Mucosa of descending colon (tissue), 3 donors: ENCODE measurements at places on chromosomes 13 and 19. TPM values are rescaled to one million over a fixed set of nuclear protein-coding genes. Genes with fewer than 3 reads are reported as not detected.

GRCh38 chr13:43239275-43239840, 216.0 kb downstream of the DNAJC15 start:
- DNase-seq: no peak

Gene SHISA7
- 0.35 TPM for total RNA-seq

Gene KLK3
- total RNA-seq: 9.0 TPM

- no peak for DNase-seq
Measured at GRCh38 chr13:92513672-92514071, 712.9 kb upstream of the GPC6 start.

DNA sequence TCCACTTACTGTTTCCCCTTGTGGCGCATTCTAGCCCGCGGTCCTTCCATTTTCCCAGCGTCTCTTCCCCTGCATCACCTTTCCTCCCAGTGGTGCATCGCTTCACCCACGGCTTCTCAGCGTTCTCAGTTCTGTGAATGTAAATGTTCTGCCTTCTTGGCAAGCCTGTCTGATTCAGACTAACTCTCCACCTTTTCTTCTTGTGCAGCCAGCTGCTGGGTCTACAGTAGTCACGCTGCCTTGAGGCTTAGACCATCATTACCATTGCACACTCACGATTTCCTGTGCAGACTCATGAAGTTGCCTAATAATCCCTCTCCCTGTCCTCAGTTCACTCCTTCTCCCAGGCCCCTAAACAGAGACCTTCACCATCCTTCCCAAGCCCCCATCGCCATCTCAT, 75.0 kb downstream of the DHRS12 start:
- DNase-seq: no peak

Gene KRI1
- total RNA-seq: 12.0 TPM

- no peak for DNase-seq
Measured at GRCh38 chr19:8373867-8374813, 10.2 kb downstream of the ANGPTL4 start.

GRCh38 chr13:44434766-44435141, 61.1 kb downstream of the SERP2 start:
- DNase-seq: no peak

GRCh38 chr13:50358231-50359040, 343.2 kb downstream of the KCNRG start:
- no peak for DNase-seq

GRCh38 chr13:106322628-106323027, 212.8 kb downstream of the EFNB2 start:
- no peak for DNase-seq

DNA sequence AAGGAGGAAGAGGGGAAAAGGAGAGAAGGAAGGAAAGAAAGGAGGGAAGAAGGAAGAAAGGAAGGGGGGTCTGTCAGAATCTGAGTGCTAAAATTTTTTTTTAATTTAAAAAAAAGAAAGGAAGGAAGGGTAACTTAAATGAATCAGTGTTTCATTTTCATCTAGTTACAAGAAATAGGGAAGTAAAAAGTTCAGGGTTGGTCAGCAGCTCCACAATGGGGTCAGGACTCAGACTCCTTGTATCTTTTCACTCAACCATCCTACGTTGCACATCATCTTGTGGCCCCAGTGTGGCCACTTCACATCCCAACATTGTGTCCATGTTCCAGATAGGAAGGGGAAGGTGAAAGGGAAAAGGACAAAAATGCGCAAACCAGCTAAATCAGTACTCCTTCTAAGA, 14.3 kb upstream of the FNDC3A start:
- DNase-seq: no peak

DNA sequence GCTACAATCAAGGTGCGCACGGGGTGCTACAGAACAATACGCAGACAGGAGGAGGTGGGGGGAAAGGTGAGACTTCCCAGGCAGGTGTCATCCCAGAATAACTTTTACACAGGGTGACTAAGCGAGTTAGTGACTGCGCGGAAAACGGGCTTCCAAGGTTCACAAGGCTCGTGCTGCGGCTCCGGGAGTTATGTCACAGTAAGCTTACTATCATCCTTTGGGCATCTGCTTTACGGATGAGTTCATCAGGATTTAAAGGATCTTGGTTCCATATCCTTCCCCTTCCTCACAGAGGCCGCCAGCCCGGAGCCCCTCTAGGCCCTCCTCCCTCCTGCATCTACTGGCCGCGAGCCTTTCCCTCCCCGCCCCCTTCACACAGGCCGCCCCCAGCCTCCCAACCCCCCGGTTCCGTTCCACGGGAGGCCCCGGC, 474 bp upstream of the IFT88 start:
- DNase-seq: no peak

Gene FTL
- 1,659 TPM for total RNA-seq

Gene SIGLEC12
- 1.5 TPM for total RNA-seq

Gene CALR
- total RNA-seq: 433 TPM

- DNase-seq: no peak
Measured at GRCh38 chr13:21846605-21847004, 175.7 kb downstream of the FGF9 start.

DNA sequence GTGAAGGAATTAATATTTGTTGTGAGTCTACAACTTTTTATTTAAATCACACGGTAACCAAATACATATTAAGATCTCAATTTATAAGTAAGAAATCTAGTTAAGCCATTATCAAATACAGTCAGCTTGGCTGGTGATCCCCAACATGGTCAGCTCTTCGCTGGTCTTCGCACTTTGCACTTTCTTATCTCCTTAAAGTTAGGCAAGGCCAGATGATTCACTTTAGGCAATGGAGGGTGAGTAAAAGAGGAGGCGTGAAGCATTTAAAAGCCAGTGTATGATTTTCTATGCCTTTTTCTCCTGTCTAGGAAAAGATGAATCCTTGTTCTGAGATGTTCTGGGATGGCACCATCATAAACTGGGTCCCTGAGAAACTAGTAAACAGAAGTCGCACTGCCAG, 793.7 kb upstream of the ARGLU1 start:
- no peak for DNase-seq

GRCh38 chr19:16778796-16779411, 50.3 kb upstream of the SIN3B start:
- peak; percentile 66 for DNase-seq

DNA sequence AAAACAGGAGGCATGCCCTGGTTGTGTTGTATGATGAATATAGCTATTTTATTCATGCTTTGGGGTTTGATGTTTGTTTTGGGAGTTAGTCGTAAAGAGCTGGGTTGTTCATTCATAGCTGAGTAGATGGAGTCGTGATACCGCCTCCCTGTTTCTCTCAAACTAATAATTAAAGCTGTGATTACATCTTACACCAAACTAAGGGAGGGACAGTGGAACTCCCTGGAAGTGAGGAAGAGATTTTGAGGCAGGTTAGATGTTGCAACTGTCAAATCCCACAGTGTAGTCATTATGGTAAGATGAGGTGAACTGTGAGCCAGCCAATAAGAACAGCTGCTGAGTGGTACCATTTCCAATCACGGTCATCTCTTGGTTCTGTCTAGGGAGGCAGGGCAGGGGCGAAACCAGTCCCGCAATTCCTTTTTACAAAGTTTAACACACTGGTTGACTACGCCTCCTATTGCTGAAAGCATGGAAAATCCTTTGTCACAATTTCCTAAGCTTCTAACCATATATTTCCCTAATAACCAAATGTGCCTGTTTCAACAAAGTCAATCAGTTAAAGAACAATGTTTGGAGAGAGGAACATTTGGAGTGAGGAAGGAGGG, 207.6 kb upstream of the SERP2 start:
- DNase-seq: no peak

DNA sequence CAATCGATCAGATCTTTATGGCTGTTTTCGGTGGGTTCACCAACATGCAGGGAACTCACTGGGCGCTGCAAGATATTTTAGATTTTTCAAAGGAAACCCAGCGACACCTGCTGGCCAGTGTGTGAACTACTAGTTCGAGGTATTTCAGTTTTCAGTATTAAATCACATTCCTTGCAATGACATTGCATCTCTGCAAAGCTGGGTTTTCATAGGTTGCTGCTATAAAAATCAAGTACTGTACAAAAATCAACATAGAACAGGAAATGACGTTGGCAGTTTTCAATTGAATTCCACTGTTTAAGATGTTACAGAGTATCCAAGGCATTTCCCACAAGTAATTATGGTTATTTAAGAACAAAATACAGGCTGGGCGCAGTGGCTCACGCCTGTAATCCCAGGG, 17.6 kb downstream of the LIG1 start:
- no peak for DNase-seq

- DNase-seq: peak; percentile 80
Measured at GRCh38 chr19:480016-480855, 16.1 kb upstream of the MADCAM1 start.

Gene INSR
- total RNA-seq: 74.9 TPM

GRCh38 chr13:109782823-109783431, 3.5 kb downstream of the IRS2 start:
- no peak for DNase-seq

Gene IL17D
- 0.41 TPM for total RNA-seq

DNA sequence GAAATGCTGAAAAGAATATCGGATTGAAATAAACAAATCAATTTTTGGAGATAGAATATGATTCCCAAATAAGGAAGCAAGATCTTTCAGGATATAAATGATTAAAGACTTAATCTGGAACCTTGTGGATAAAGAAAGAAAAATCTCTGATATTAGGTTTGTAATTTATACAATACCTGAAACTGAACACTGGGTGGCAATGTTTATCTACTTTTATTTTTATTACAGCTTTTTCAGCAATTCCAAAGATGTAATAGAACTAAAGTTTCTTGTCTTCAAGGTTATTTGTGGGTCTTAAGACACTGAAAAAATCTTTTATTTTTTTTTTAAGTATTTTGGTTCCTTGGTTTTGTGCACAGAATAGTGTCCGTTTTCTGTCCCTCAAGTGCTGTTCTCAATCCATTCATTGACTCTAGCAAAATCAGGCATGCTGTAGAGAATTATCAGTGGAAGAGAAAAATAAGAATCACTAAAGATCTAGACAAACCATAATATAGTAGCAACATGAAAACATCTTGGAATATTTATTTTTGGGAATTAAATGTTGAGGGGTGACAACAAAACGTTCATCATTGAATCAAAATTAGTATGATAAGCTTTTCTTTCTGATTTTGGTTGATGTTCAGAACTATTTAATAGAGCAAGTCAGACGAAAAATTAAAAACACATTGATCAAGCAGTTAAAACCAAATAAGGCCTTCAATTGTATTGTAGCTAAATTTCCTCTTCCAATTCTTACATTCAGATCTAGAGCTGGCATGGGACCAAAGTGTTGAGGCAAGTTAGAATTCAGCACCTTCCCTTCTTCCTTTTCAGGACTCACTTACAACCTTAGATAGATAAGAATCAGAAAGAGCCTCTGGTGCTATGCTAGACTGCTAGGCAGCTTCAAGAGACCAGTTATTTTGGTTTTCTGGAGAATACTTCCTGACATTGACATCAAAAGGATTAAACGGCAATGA, 704.4 kb upstream of the PCDH20 start:
- DNase-seq: no peak

Gene CEACAM21
- 2.1 TPM for total RNA-seq

- DNase-seq: no peak
Measured at GRCh38 chr19:35034005-35034502, 3.8 kb downstream of the SCN1B start.

Gene EMP3
- total RNA-seq: 109 TPM

Gene ZNF132
- total RNA-seq: 9.8 TPM

DNA sequence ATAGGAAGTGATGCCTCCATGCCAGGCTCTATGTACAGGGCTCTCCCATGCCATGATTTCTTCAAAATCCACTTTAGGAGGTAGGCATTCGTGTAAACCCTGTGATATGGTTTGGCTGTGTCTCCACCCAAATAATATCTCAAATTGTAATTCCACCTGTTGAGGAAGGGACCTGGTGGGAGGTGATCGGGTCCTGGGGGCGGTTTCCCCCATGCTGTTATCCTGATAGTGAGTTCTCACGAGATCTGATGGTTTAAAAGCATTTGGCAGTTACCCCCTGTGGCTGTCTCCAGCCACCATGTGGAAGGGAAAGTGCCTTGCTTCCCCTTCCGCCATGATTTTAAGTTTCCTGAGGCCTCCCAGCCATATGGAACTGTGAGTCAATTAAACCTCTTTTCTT, 8.1 kb downstream of the SARS2 start:
- DNase-seq: no peak

DNA sequence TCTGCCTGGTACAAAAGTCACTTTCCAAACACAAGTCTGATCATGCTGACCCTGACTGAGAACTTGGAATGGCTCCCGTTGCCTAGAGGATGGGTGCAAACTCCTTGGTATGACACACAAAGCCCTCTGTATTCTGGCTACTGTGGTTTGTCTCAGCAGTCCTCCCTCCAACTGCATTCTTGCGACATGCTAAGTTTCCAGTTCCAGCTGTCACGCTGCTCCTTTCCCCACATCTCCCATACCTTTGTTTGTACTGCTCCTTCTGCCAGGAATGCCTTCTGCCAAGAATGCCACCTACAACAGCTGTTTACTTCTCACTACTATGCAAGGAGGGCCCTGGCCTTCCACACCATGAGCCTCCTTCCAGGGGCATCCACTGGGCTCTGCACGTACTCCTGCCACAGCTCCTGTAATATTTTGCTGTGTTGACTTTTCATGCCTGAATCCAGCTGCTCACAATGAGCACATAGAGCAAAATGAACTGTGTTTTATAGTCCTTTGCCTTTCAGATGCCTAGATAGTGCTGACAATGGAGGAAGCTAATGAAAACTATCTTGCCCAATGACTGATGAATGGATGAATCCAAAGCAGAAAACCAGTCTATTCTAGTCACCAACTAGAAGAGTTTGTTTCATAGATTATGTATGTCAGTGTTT, 543.7 kb downstream of the EFNB2 start:
- DNase-seq: no peak

GRCh38 chr13:76596216-76596615, 290.0 kb downstream of the KCTD12 start:
- DNase-seq: no peak

DNA sequence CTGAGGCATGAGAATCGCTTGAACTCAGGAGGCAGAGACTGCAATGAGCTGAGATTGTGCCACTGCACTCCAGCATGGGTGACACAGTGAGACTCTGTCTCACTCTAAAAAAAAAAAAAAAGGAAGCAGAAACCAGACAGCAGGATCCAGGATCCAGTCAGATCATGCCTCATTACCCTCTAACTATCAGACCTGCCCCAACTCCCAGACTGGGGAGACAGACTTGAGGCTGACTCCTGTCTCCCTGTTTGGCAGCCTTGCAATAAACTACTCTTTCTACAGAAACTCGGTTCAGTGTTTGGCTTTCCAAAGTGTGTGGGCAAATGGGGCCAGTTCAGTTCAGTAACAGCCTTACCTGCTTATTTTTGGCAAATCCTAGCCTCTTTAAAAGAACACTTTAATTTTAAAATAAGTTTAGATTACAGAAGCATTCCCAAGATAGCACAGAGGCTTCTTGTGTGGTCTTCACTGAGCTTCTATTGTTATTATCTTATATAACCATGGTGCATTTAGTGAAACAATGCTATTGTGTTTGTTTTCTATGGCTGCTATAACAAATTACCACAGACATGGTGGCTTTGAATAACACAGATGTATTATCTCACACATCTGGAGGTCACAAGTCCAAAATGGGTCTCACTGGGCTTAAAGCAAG, 18.5 kb downstream of the RASL11A start:
- DNase-seq: no peak
